Naive thymus-derived CD8-positive, alpha-beta T cell (primary cell): ENCODE measurements at places on chromosomes 2 and 18.

DNA sequence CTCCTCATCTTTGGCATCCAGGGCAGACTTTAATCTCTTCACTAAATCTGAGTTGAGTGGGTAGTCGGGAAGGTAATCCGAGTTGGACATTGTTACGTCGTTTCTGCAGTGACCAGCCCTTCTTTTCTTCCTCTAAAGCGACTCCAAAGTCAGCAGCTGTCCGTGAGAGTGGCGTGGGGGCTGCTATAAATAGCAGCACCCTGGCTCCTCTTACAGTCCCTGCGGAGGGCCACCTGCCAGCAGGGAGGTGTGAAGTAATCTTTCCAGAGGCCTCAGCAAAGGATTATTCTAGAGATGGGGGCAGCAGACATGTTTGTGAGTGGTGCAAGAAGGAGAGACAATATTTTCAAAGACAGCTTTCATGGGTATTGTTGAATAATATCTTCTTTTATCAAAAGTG lies at the start of gene ASB18:
Gene ASB18 (minus strand): TSS at position 151 of the 400 bp plus-strand sequence. CDS start 61 bp downstream, at position 90.
- DNase-seq: no peak

- DNase-seq: no peak
Observed at GRCh38 chr2:146540271-146540932, 1304.4 kb upstream of the ACVR2A start.

DNA sequence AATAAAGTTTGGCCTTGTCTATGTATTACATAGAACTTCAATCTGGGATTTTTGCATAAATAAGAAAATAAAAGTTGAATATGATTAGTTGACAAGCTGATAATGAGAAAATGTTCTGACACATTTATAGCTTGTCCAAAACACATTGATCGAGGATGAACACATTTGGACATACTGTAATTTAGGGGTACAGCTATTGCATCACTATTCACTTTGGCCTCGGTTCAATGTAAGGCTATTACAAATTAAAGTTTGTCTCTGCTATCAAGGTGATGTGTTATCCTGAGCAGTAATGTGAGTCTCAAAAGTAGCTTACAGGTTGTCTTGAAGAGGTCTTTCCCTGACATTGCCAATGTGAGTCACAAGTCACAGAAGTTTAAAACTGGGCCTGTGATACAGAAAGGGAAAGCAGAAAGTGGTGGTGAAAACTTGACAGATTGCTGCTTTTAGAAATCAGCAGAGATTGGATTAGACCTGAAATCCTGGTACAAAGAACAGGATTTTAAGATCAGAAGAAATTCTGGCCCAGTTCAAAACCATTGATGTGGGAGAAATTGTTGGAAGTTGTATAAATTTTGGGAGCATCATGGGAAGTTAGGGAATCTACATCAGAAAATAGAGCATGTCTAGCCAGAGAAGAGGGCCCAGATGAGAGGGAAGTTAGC lies 674.1 kb downstream of the NYAP2 start:
- no peak for DNase-seq

GRCh38 chr2:139622691-139623090 lies 842.5 kb upstream of the NXPH2 start:
- no peak for DNase-seq

DNA sequence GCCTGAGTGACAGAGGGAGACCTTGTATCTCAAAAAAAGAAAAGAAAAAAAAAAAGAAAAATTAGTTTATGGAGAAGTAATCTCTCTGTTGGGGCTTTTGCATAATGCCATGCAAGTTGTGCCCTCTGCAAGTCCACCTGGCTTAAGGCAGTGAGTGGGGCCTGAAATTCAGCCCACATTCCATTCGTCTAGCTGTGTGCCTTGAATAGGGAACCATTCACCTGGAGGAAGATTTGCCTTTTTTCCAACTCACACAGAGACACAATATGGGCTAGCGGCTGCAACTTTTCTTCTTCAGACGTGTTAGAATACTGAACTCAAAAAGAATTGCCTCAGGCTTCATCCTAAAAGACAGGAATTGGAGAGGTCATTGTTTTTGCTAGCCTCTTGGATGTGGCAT lies 160.0 kb upstream of the STON1 start:
- no peak for DNase-seq

- no peak for DNase-seq
Observed at GRCh38 chr18:41666231-41666630, 288.8 kb upstream of the PIK3C3 start.

DNA sequence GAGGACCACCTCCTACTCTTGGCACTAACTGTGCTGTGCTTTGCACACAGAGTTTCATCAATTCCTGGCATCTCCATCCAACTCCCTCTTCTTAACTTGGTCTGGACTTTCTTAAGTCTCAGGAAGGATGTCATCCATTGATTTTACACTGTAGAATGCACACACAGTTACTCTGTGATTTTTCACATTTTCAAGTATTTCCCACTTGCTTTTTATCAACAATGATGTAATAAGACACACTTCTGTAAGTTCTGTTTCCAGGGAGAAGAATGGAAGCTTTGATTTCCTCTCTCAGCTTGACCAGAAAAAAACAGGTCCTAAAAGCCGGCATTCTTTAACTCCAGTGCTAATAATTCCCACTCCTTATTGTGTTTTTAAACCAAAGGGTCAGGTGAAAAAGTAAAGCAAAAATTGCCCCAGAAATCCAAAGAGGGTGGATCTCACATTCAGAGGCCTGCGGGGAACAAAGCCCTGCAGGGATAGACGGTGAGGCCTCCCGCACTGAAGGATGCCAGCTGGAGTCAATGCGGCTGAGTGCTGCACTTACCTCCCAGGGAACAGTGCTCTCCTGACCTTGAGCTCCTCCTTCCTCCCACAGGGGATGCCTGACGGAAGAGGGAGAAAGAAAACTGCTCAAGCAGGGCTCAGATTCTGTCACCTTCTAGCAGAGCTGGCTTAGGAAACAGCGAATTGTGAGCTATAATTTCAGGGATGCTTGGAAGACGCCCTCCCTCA lies 83.1 kb downstream of the PDCL3 start:
- DNase-seq: no peak

DNA sequence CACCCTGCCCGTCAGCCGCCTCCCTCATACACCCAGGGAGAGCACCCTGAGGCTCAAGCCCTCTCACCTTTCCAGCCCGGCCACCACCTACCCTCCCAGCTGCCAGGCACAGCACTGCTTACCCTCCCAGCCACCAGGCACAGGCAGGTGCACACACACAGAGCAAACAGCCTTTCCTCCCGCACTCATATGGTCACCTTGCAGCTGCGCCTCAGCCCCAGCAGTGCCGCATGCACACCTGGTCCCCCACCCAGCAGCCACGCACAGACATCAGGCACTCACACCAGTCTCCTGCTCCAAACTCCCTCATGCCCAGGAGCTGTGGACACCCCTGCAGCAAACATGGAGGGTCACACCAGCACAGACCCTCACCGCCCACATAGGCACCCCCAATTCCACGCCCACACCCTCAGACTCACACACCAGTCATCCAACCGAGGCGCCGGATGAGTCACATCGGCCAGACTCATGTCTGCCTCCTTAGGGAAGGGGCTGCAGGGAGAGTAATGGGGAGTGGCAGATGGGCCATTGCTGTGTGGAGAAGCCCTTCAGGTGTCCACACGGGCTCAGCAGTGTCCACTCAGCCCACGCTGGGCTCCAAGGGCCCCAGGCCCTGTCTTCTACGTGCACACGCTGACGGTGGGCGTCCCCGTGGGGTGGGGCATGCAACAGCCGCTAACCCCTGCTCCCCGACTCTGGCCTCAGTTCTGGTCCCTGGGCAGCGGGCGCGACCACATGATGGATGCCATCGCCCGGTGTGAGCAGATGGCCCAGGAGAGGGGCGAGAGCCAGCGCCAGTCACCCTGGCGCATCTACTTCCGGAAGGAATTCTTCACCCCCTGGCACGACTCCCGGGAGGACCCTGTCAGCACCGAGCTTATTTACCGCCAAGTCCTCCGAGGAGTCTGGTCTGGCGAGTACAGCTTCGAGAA lies 22.3 kb upstream of the GPR17 start:
- DNase-seq: no peak

- DNase-seq: no peak
Observed at GRCh38 chr2:159832026-159832425, 34.0 kb upstream of the CD302 start.

DNA sequence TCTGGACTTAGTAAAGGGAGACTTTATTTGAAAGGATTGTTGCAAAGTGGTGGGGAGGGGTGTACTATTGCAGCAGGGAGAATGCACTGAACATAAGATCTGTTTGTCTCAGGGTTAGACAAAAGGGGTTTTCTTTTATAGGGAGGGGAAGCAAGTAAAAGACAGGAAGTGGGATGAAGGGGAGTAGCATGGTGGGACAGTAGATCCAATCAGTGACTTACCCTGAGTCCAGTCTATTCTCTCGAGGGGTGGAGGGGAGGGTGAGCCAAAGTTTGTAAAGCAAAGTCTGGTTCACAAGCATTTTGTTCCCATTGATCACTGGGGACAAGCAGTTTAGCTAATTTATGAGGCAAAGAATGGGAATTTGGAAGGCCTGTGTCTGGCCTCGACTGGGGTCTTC lies 35.0 kb upstream of the CYP27C1 start:
- DNase-seq: no peak

DNA sequence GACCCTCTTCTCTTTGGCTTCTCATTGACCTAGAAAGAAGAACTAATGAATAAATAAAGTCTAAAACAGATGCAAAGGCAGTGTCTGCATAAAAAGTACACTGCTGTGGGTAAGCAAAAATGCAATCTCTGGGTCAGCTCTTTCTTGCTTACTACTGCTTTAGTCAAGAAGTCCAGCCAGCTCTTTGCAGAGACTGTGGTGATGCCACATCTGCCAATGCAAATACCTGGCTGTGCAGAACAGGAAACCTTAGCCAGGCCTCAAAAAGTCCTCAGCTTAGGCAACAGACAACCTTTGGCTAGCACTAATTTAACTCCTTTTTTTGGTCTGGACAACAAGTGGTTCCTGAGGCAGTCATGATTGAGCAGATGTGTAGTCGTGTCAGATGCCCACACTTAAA lies 73.6 kb upstream of the RND3 start:
- no peak for DNase-seq

GRCh38 chr2:150674283-150674682 lies 186.8 kb upstream of the RND3 start:
- no peak for DNase-seq

DNA sequence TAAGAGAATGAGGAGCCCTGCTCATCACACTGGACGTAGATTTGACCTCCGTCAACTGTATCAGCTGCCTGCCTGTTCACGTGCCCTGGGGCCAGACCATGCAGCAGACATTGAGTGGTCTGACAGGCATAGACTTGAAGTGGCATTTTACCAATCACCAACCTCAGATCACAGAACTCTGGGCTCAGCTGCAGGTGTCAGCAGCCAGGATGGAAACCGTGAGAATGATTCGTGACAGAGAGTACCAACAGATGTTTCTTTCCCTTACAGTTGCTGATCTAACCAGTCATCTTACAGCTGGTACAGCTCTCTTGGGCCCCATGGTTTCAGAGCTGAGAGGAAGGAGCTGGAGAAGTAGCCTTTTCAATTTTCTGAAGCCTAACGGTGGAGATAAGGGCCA lies 148.9 kb downstream of the EN1 start:
- DNase-seq: no peak

DNA sequence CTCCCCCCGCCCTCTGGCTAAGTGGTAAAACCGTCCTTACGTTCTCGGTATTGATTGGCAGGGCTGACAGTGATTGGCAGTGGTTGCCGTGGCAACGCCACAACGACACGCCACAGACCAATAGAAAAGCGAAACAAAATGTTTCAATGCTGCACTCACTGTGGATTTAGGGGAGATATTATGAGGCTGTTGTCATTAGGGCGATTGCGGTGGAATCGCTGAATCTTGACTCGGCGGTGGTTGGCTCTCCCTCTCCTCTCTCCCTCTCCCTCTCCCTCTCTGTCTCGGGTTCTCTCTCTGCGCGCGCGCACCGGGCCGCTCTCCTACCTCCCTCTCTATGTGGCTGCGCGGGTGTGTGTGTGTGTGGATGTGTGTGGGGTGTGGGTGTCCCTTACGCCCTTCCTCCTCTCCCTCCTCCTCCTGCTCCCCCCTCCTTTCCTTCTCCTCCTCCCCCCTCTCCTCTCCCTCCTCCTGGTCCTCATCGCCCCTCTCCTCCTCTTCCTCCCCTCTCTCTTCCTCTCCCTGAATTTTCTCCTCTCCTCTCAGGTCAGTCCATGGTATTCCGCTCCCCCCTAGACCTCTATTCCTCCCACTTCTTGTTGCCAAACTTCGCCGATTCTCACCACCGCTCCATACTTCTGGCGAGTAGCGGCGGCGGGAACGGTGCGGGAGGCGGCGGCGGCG lies at the start of gene SIX3:
Gene SIX3 (plus strand): TSS at position 152 of the 684 bp plus-strand sequence. CDS start 403 bp downstream, at position 555.
- peak; percentile 41 for DNase-seq

DNA sequence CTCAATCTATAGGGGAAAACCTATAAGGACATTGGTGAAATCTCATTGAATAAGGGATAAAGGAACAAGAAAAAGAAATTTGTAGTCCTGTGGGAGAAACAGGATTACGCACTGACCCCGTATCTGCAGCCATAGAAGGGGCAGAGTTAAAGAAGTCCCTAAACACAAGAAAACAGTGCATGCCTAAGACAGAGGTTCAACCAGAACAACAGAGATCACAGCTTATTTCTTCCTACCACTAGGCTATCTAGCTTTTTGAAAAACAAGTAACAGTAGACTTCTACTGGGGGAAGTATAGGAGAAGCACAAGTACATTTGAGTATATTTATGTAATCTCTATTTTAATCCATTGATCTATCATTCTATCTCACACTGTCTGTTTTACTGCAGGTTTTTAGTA lies 485.2 kb upstream of the REG3G start:
- no peak for DNase-seq

- no peak for DNase-seq
Observed at GRCh38 chr2:160126315-160126714, 63.9 kb upstream of the PLA2R1 start.

DNA sequence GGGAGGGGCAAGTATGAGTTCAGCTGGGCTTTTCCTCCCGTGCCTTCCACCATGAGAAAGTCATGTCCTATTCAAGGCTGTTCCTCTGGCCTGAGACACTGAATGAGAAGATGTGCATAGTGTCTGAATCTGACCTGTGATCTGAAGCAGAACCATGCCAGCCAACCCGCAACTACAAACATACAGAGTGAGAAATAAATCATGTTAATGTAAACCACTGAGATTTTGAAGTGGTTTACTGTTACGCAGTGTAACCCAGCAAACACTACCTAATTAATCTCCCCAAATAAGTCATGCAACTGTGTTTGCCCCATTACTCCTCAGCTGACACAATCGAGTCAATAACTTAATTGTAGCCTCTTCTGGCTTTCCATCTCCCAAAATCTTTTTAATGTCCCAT lies 49.2 kb downstream of the METTL4 start:
- DNase-seq: no peak

DNA sequence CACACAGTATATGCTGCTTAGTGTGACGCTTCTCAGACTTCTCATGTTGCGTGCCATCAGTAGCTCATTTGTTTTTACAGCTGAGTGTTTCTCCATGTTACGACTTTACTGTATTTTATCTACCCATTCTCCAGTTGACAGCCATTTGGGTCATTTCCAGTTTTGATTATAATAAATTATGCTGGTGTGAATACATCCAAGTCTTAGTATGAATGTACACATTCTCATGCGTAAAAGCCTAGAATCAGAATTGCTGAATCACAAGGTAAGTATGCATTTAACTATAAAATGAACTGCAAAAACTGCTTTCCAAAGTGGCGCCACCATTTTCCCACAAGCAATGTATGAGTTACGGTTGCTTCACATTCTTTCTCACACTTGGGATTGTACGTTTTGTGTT lies 184.2 kb upstream of the SLC35G4 start:
- no peak for DNase-seq
